Nephron progenitor cell (in vitro differentiated cells): ENCODE measurements at places on chromosomes 16 and 17.
A peak's percentile ranks its signal among the peaks of the same experiment; 100 is the strongest.

DNA sequence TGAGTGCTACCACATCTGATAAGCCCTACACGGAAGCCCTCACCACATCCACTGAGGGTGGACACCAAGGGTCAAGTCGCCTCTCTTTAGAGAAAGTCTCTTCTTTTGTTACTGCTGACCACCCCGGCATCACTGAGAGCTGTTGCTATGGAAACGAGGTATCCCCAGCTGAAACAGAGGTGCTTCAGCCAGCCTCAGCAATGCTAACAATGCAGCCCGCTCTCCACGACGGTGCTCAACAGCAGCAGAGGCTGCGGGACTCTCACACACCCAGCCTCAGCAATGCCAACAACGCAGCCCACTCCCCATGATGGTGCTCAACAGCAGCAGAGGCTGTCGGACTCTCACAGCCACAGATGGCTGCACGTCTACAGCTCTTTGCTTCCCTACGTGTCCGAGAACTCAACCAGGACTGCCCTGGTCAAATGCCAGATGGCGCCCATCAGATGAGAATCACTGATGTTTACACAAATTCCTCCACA is 41.4 kb downstream of the VPS53 start:
- DNase-seq, result peak; percentile 20

- no peak for DNase-seq
Measured at GRCh38 chr17:62996221-62996620, 30.2 kb downstream of the TANC2 start.

DNA sequence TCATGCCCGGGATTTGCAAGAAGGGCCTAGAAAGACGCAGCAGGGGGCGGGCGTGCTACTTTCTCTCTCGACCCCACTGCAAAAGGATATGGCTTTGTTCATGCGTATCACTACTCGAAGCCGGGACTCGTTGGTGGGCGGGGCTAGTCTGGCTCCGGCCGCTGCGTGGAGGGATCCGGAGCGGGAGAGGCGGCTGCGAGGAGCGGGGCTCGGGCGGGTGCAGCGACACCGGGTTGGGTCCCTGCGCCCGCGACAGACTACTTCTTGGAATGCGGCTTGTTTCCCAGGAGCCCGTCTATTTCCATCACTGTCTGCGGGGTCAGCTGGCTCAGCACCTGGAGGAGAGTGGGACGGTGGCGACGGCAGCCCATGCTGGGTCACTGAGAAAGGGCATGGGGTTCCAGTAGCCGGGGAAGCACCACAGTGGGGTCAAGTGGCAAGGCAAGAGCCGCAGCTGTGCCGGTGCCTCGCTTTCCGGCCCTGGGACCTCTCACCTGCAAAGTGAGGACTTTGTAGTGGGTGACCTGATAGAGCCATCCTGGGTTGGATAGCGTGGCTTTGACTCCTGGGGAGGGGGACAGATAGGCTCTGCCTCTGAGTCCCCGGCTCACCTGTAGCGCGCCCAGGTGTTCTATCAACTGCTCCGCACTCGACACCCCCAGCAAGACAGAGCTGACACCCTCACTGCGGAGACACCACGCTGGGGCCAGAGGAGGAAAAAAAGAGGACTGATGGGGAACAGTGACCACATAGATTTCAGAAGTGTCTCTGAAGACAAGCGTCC is 6.6 kb downstream of the KCNAB3 start:
- DNase-seq, result peak; percentile 88

- DNase-seq, result no peak
Measured at GRCh38 chr17:73667181-73667959, 23.1 kb upstream of the SDK2 start.

DNA sequence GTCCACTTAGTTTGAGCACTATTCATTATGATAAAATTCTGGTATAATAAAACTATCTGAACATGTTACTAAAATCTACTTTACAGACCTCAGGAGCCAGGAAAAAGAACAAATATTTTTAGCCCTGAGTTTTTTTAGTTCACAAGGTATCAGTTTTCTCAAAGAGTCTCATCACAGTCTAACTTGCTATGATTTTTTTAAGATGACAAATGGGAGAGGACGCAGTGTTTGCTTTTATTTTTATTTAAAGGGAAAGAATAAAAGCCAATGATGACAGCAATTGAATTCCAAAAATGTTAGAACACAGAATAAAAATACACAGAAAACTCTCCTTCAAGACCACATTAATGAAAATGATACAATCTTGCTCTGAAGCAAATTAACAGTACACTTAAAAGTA is 7.4 kb downstream of the MED13 start:
- DNase-seq, result no peak

DNA sequence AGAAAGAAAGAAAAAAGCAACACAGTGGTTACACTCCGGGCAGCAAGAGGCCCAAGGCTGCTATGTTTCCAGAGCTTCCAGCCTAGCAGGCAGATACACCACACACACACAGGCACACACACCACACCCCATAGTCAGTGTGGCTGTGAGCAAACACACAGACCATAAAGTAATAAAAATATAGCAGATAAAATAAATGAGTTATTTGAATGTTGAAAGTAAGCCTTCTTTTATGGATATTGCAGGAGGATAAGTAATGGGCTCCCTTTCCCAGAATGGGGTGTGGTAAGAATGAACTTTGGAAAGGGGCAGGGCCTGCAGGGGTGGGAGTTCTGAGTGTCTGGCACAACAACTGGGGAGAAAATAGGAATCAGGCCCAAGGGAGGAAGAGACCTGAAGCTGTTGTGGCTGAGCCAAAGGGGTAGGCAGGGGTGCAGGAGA is 4.8 kb upstream of the CDK5RAP3 start:
- no peak for DNase-seq

DNA sequence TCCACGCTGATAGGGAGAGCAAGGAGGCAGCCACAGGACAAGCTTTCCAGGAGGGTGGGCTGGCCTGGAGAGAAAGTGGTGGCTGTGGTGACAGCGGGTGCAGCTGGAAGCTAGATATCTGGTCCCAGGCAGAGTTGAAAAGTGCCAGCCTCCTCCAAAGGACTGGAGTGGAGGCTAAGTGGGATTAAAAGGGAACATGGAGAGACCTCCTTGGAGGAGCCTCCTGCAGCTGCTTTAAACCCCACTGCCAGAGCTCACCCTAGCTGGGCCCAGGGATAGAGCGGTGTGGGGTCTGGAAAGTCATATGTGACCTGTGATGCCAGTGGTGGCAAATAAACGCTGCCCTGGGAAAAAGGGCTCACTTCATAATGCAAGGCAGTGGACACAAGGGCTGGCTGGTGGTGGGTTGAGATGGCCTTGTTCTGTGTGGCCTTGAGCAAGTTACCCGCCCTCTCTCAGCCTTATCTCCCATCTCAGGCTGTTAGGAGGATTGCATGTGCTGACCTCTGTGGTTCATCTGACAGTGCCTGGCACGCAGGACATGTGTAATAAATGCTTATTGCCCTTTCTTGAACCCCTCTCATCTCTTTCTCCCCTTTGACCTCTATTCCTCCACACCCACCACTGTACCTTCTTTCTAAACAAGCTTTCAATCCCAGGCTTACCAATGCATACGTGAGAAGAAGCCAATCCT is 61.0 kb upstream of the LGALS9 start:
- DNase-seq, result no peak

- DNase-seq, result no peak
Measured at GRCh38 chr16:51941412-51941811, 605.5 kb downstream of the TOX3 start.

DNA sequence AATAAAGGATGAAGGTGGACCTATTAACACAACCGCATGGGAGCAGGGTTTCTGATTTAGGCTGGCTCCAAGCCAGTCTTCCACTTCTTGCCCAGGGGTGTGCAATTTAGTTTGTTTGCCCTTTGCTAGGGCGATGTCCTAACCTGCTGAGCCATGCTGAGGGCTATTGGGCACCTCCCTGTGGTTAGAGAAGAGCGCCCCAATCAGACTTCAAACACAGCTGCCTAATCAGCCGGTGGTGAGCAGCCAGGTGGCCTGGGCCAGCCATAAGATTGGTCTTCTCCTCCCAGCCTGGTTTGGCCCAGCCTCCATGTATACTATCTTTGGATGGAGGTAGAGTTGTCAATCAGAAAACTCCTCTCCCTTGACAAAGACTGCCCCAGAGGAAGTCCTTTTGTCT is 15.7 kb downstream of the TMEM94 start:
- DNase-seq, result no peak

DNA sequence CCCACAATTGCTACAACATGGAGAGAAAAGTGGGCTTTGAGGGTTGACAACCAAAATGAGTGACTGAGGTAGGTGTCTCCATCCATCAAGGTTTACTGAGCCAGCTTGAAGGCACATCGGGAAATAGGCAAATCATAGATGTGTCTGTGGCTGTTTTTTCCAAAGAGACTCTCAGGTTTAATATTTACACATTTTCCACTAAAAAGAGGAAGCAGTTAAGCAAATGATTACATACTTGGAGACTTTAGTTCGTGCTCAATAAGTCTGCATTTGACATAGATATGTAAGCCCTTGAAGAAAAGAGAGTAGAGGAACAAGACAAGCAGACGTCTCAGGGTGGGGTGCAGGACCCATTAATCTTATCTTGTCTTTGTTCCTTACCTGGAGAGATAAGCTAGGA is 148.9 kb upstream of the COX10 start:
- no peak for DNase-seq

DNA sequence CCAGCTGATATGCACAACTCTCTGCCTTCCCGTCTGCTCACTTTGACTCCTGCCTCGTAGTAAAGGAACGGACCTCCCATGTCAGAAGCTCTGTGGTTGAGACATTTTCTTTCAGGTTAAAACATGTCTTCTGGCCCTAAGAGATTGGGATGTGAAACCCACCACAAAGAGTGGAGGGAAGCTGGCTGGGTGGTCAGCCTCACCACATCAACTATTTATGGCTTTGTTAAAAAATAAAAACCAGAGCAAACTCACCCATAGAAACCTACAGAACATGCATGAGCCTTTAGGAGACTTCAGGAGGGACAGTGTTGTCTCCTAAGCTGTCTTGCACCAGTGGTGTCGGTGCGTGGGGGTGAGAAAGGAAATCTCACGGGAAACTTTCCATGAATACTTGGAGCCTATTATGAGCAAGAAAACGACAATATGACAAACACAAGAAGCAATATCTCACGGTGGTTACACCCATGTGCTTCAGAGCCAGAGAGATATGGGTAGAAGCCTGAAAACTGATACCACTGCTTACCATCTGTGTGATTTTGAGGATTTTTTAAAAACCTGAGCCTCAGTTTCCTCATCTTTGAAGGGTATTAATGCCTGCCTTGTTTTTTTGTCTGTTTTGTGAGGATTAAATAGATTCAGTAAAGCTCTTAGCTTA is 61.7 kb upstream of the XYLT1 start:
- no peak for DNase-seq

DNA sequence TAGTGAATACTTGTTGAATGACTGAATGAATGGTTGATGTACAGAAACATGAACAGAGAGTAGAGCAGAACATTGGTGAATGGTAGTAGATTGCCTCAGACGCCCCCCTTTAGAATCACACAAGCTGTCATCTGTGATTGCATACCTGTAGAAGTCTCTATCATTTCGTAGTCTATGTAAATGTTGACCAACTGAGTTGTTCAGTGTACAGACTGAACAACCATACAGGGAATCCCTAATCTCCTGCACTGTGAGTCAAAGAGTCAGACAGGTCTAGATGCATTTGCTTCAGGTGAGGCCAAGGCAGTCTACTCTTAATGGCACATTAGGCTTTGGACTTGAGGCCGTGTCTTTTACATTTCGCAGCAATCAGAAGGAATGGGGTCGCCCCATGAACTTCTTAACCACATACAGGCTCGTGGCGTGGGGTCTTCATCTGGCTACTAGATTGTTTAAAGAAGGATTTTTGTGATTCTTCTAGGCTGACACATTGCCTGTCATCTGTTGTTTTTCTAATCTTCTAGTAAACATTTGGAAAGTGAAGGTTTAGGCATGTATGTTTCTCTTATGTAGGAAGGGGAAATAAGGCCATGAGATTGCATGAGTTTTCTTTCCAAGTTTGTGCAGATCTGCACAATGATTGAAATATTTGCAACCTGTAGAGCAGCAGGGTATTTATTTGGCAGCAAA is 157.4 kb downstream of the WWOX start:
- no peak for DNase-seq

- no peak for DNase-seq
Measured at GRCh38 chr17:19646788-19647696, 1.5 kb upstream of the ALDH3A2 start.

- no peak for DNase-seq
Measured at GRCh38 chr17:57924677-57925076, 30.5 kb downstream of the CUEDC1 start.

GRCh38 chr17:36673637-36674277 is 72.4 kb downstream of the MRM1 start:
- DNase-seq, result no peak

- DNase-seq, result peak; percentile 59
Measured at GRCh38 chr17:76383546-76384221, 725 bp upstream of the SPHK1 start.

DNA sequence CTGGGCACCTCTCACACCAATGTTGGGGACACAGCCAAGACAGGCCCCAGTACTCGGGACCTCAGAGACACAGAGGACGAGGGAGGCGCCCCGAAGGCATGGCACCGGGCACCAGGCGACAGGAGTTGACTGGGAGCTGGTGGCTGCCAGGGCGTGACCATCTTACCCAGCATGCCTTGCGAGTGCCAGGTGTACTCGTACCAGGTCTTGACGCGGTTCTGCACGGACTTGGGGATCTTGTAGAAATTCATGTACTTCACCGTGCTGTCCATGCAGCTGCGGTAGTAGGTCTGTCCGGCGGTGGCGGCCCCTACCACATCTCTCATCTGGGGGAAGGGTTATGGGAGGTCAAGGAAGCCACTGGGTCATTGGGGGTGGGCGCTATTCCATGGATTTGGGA is 67.3 kb downstream of the CNGB1 start:
- no peak for DNase-seq
